ENCODE measurements at places on chromosomes 2 and 18.
A peak's percentile ranks its signal among the peaks of the same experiment; 100 is the strongest.

- DNase-seq, result peak; percentile 68
- H3K4me3 ChIP-seq, result no peak overlapping the region
- H3K27ac ChIP-seq, result no peak overlapping the region
- no peaks in the 10 kb centered on the region for H3K27me3 ChIP-seq
- peaks cover 3% of the 10 kb centered on the region for H3K4me1 ChIP-seq
Measured at GRCh38 chr2:127173057-127173456, 47.0 kb downstream of the CYP27C1 start.

DNA sequence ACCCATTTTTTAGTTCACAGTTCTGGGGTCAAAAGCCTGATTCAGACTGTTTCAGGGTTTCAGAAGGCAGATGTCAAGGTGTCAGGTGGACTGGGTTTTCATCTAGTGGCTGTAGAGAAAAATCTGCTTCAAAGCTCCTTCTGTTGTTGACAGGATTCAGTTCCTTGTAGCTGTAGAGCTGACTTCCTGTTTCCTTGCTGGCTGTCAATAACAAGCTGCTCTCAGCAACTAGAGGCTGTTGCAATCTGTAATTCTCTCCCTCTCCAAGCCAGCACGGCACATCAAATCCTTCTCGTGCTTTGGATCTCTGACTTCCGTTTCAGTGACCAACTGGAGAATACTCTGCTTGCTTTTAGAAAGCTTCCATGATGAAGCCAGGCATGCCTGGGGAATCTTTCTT, 179.4 kb downstream of the DOK6 start:
- DNase-seq, result no peak
- no peak overlapping the region for H3K4me3 ChIP-seq
- H3K27me3 ChIP-seq, result no peaks in the 10 kb centered on the region
- H3K36me3 ChIP-seq, result no peaks in the 10 kb centered on the region
- no peak overlapping the region for H3K27ac ChIP-seq

- DNase-seq, result no peak
- H3K27me3 ChIP-seq, result no peaks in the 10 kb centered on the region
- H3K36me3 ChIP-seq, result no peaks in the 10 kb centered on the region
- no peaks in the 10 kb centered on the region for H3K4me1 ChIP-seq
Measured at GRCh38 chr2:16773080-16773713, 107.6 kb upstream of the CYRIA start.

GRCh38 chr2:157500334-157500733, 56.4 kb upstream of the CYTIP start:
- no peak overlapping the region for H3K27ac ChIP-seq
- no peak for DNase-seq
- no peaks in the 10 kb centered on the region for H3K27me3 ChIP-seq
- no peaks in the 10 kb centered on the region for H3K4me1 ChIP-seq
- no peak overlapping the region for H3K4me3 ChIP-seq
- no peaks in the 10 kb centered on the region for H3K36me3 ChIP-seq

DNA sequence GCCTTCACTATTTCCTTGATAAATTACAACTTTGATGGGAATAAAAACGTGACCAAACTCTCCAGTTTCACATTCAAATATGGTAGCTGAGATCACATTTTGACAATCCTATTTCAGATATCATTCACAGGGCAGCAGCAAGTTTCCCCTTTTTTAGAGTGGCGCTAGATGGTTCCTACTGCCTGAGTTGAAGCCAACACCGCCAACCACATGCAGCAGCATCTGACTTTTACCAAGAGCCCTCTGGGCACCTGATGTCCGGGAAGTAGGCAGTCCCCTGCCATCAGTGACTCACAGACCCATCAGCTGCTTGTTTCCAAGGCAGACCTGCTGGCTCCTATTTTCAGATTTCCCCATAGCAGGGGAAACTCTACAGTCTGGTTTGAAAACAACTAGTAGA, 4.0 kb upstream of the MREG start:
- H3K27me3 ChIP-seq, result no peaks in the 10 kb centered on the region
- no peak for DNase-seq
- H3K4me1 ChIP-seq, result peaks cover 4% of the 10 kb centered on the region
- no peak overlapping the region for H3K4me3 ChIP-seq
- no peak overlapping the region for H3K27ac ChIP-seq
- no peaks in the 10 kb centered on the region for H3K36me3 ChIP-seq

GRCh38 chr2:47223980-47224379, 68.9 kb upstream of the STPG4 start:
- peaks cover 14% of the 10 kb centered on the region for H3K4me1 ChIP-seq
- H3K36me3 ChIP-seq, result no peaks in the 10 kb centered on the region
- no peak overlapping the region for H3K4me3 ChIP-seq
- H3K27me3 ChIP-seq, result no peaks in the 10 kb centered on the region
- DNase-seq, result no peak
- no peak overlapping the region for H3K27ac ChIP-seq

GRCh38 chr2:165678882-165679281, 115.2 kb downstream of the GALNT3 start:
- H3K4me1 ChIP-seq, result no peaks in the 10 kb centered on the region
- no peak overlapping the region for H3K27ac ChIP-seq
- no peak for DNase-seq
- H3K4me3 ChIP-seq, result no peak overlapping the region
- no peaks in the 10 kb centered on the region for H3K27me3 ChIP-seq
- no peaks in the 10 kb centered on the region for H3K36me3 ChIP-seq

DNA sequence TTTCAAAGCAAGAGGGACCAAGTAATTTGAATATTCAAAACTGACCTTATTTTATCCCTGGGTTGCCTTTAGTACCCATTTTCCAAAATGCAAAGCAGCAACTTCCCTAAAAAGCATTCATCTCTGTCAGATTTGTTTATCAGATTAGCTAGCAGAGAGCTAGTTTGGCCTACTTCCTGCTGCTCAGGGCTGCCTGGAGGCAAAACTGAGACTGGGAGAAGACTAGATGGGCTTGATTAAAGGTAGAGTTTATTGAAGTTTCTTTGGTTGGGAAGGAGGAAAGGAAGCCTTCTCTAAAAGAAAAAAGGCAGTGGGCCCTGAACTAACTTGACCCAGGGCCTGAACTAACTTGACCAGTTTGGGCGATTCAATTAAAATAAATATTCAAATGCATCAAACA, 426.1 kb upstream of the FAM98A start:
- no peaks in the 10 kb centered on the region for H3K36me3 ChIP-seq
- H3K27me3 ChIP-seq, result no peaks in the 10 kb centered on the region
- H3K4me1 ChIP-seq, result no peaks in the 10 kb centered on the region
- no peak overlapping the region for H3K27ac ChIP-seq

- no peaks in the 10 kb centered on the region for H3K27me3 ChIP-seq
- H3K4me1 ChIP-seq, result no peaks in the 10 kb centered on the region
- no peak for DNase-seq
Measured at GRCh38 chr2:240749516-240749915, 57.9 kb downstream of the AQP12A start.

DNA sequence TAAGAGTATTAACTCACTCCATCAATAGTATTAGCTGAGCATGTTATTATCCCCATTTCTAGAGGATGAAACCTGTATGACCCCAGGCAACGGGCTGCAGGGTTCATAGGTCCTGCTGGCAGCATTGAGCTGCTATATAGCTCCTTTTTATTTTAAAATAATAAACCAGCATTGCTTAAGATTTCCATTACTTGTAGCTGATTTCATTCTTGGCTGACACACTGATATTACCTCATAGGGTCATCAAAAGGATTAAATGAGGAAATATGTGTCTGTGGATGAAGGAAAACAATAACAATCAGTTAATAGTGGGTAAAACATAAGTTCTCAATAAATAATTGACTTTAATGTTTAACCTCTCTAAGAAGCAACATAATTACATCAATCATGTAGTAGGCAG, 48.3 kb upstream of the NRP2 start:
- DNase-seq, result no peak
- H3K27ac ChIP-seq, result no peak overlapping the region
- H3K36me3 ChIP-seq, result no peaks in the 10 kb centered on the region
- no peak overlapping the region for H3K4me3 ChIP-seq
- H3K27me3 ChIP-seq, result no peaks in the 10 kb centered on the region
- no peaks in the 10 kb centered on the region for H3K4me1 ChIP-seq

- H3K4me3 ChIP-seq, result no peak overlapping the region
- no peaks in the 10 kb centered on the region for H3K27me3 ChIP-seq
- no peaks in the 10 kb centered on the region for H3K4me1 ChIP-seq
- DNase-seq, result no peak
- H3K27ac ChIP-seq, result no peak overlapping the region
Measured at GRCh38 chr2:857937-858336, 92.7 kb upstream of the SNTG2 start.

DNA sequence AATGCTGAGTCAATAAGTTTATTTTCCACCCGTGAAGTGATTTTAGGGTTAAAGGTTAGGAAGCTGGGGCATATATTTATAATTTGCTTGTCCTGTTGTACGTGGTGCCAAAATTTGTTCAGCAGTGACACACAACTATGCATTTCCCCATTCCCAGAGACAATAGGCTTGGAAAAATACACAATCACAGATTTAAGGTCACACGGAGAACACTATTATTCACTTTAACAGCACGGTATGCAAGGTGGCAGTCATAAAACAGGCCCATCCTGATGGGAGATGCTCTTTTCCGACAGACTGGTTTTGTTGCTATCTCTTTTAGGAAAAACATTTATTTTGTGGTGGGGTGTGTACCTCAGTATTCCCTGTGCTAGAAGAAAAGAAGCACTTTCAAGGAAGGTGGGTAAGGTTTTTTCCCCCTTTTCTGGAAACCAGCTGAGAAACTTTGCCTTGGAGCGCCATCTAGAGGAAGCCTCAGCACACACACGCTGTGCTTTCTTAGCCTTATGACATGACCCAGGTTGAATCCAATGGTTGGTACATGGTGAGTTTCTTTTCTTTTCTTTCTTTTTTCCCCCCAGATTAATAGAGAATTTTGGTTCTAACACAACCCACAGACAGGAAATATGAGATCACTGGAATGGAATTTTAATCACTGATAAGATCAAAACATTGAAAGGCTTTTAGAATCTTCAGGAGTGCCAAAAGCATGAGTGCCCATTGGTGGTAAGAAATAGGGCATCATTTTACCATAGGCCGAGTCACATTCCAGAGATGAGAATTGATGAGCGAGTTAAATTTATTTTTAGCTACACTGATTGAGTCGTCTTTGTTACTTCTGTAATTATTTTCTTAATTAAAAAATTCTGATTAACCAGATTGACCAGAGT, 332.1 kb downstream of the AGPS start:
- DNase-seq, result no peak
- H3K27me3 ChIP-seq, result no peaks in the 10 kb centered on the region
- H3K36me3 ChIP-seq, result no peaks in the 10 kb centered on the region

- H3K36me3 ChIP-seq, result no peaks in the 10 kb centered on the region
- H3K4me1 ChIP-seq, result no peaks in the 10 kb centered on the region
- no peak for DNase-seq
Measured at GRCh38 chr2:233112776-233113452, 52.8 kb downstream of the INPP5D start.

- H3K4me3 ChIP-seq, result no peak overlapping the region
- DNase-seq, result no peak
- H3K27ac ChIP-seq, result no peak overlapping the region
- H3K4me1 ChIP-seq, result no peaks in the 10 kb centered on the region
- H3K36me3 ChIP-seq, result no peaks in the 10 kb centered on the region
Measured at GRCh38 chr2:84297155-84297554, 161.9 kb downstream of the SUCLG1 start.

DNA sequence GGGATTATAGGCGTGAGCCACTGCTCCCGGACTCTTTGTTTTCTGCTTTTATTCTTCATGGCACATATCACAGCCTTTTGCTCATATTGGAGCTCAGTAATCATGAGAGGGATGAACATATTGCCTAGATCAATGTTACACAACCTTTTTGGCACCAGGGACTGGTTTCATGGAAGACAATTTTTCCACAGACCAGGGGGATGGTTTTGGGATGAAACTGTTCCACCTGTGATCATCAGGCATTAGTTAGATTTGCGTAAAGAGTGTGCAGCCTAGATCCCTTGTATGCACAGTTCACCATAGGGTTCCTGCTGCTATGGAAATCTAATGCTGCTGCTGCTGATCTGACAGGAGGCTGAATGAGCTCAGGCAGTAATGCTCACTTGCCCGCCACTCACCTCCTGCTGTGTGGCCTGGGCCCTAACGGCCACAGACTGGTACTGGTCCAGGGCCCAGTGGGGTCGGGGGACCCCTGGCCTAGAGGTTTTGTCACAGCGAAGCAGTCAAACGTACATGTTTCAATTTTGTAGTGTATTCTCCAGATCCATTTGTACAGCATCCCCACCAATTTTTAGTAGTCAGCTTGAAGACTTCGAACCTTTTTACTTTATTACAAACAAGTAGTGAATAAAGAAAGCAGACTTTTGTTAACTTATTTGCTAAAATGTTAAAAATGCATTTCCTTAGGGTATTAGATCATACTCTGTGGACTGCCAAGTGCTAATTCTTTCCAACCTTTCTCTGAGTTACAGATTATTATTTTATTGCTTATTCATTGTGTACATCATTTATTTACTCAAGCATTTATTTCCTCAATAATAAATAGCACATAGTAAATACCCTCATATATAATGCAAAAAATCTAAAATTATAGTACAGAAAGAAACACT, 6.2 kb downstream of the DAW1 start:
- no peaks in the 10 kb centered on the region for H3K27me3 ChIP-seq
- H3K27ac ChIP-seq, result peak overlapping the region; percentile 73
- no peak for DNase-seq
- H3K4me1 ChIP-seq, result peaks cover 36% of the 10 kb centered on the region
- no peaks in the 10 kb centered on the region for H3K36me3 ChIP-seq
- H3K4me3 ChIP-seq, result no peak overlapping the region

DNA sequence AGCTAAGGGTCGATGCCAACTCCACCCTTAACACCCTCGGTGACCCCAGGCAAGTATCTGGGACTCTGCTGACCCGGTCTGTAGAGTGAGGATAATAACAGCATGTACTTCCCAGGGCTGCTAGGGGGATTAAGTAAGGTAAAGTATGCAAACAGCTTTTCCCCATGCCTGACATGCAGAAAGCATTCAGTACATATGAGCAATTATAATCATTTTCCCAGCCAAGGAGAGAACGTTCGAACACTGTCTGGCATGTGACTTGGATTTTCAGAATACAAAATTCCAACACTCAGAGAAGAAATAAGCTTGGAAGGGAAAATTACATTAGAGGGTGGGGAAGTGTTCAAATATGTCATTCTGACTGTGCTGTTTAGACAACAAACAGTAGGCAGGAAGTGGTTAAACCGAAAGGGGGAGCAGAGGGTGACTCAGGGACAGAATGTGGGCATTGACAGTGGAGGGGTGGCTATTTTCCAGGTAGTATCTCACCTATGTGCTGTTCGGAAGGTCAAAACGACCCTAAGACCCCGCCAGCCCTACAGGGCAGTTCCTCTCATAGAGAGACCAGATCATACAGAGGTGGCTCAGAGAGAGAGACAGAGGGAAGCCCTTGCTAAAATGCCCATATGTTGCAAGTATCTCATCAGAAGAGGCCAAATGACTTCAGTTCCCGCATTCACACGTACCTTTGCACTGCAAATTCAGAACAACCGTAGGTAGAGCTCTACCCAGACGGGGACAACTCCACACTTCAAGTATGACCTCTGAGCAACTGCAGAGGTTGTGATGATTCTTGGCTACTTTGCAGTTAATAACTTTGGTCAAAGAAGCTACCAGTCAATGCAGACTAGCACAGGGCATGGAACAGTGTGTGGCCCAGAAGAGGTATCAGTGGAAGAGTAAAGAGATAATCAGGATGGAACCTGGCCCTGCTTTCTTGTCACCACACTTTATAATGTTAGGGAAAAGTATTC, 14.8 kb downstream of the ASPRV1 start:
- H3K36me3 ChIP-seq, result peaks cover 8% of the 10 kb centered on the region
- no peak overlapping the region for H3K27ac ChIP-seq
- no peaks in the 10 kb centered on the region for H3K4me1 ChIP-seq
- no peaks in the 10 kb centered on the region for H3K27me3 ChIP-seq
- H3K4me3 ChIP-seq, result no peak overlapping the region

Measured in ascending aorta (tissue), 2 donors.